ENCODE measurements at places on chromosomes 2 and 18. TPM values are rescaled to one million over a fixed set of nuclear protein-coding genes. Genes with fewer than 3 reads are reported as not detected.

GRCh38 chr18:43882358-43883055 lies 605.2 kb upstream of the SYT4 start:
- DNase-seq: peak; percentile 40

- no peak for DNase-seq
These were observed 656.4 kb downstream of the MBD2 start for GRCh38 chr18:53567929-53568574.

GRCh38 chr2:195342061-195342460 lies 315.0 kb upstream of the SLC39A10 start:
- no peak for DNase-seq

DNA sequence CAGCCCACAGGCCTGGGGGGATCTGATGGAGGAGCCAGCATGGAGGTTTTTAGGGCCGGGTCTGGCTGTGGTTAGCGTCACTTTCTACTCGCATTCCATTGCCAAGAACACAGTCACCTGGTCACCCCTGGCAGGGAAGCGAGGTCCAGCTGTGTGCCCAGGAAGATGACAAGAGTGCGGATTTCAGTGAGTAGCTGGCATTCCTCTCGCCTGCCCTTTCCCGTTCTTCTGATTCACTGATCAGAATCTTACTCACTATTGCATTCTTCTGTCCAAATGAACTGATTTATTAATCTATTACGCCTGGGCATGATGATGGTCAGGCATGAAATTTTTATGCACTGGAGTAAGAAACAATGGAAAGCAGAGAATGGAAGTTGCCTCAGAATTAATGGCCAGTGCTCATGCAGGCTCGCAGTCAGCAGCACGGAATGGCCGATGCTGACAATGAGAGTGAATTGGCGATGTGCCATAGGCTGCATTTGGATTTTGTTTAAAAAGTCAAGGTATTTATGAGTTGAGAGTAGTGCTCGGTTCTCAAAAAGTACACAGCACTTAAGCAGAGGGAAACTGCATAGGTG lies 76.4 kb upstream of the MGAT5 start:
- peak; percentile 44 for DNase-seq

Gene ACMSD
- total RNA-seq: not detected

DNA sequence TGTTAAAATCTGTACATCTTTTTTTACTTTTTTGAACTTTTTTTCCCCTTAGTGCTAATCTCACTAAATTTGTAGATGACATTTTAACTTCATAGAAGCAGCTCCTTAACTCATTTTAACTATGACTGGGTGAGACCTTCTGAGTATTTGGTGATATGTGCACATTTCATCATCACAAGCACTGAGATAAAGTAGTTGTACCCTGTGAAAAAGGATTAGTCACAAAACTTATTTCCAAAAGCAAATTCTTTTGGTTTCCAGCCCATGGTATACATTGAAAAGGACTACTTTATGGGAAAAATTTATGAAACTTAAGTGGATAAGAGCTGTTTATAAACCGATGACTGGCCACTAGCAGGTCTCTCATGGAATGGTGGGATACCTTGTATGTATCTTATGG lies 581.5 kb downstream of the PLCL1 start:
- no peak for DNase-seq

GRCh38 chr2:119691189-119691588 lies 12.2 kb downstream of the TMEM177 start:
- no peak for DNase-seq

Gene PRSS56
- 0.15 TPM for total RNA-seq

Gene NAT8
- not detected for total RNA-seq

Gene HNMT
- 11.0 TPM for total RNA-seq

- DNase-seq: no peak
These were observed 162.0 kb downstream of the SLC8A1 start for GRCh38 chr2:40289771-40290404.
